ENCODE measurements at places on chromosomes 16 and 17.

GRCh38 chr16:29813644-29814562 lies 1.9 kb downstream of the PRRT2 start:
- peak; percentile 60 for DNase-seq

DNA sequence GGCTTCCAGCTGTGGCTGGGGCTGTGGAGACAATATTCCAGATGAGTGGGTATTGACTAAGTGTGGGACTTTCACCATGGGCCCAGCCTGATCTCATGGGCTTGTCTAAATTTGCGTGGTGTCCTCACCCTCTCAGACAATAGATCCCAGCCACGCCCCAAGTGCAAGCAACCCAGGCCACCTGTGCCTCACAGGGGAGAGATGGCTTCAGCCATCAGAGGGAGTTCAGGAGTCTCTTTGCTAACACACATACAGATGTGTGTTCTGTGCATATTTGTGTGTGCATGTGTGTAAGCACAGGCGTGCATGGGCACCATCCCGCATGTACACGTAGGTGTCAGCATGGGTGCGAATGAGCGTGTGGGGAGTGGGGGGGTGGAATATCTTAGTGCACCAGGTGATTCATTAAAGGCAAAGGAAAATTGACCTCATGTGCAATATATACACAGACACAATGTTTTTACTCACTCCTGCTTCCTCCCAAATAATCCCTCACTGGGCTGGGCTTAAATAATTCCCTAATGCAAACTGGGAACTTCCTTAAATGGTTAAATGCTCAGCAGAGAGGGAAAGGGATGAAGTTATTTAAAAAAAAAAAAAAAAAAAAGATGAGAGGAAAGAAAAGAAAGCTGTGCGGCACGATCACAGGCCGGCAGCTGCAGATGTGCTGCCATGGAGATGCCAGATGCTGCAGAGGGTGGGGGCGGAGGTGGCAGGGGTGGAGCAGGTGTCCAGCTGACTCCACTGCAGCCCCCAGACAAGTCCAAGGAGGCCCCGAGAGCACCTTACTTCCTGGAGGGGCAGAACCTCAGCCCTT lies 24.0 kb upstream of the CDC42EP4 start:
- no peak for DNase-seq

DNA sequence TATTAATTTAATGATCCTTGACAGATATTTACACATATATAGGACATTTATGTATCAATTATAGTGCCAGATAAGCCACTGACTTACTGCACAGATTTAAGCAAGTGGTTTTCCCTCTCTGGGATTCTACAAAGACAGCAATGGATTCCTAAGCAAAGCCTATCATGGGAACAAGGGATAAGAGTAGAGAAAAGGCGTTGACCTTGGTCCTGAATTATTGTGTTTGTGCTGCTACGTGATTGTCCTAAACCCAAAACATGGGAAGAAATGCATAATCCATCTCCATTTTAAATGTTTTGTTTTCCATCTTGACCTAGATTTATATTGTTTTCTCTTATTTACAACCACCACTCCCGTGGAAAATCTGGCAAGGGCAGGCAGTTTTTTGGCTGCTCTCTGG lies 14.0 kb downstream of the SLFN11 start:
- DNase-seq, result no peak

DNA sequence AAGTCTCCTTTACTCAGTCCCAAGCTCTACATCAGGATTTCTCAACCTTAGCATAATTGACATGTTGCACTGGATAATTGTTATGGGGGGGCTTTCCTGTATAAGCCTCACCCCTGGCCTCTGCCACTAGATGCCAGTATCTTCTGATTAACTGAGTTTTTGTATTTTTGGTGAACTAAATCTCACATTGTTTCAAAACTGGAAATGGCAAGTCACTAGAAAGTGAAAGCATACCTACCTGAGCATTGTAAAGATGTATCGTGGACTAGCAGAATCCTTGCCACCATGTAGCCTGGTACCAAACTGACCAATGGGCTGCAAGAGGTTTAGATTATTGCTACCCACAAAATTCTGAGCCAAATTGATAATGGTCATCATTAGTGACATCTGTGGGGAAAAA lies 15.0 kb downstream of the TOP2A start:
- DNase-seq, result no peak

DNA sequence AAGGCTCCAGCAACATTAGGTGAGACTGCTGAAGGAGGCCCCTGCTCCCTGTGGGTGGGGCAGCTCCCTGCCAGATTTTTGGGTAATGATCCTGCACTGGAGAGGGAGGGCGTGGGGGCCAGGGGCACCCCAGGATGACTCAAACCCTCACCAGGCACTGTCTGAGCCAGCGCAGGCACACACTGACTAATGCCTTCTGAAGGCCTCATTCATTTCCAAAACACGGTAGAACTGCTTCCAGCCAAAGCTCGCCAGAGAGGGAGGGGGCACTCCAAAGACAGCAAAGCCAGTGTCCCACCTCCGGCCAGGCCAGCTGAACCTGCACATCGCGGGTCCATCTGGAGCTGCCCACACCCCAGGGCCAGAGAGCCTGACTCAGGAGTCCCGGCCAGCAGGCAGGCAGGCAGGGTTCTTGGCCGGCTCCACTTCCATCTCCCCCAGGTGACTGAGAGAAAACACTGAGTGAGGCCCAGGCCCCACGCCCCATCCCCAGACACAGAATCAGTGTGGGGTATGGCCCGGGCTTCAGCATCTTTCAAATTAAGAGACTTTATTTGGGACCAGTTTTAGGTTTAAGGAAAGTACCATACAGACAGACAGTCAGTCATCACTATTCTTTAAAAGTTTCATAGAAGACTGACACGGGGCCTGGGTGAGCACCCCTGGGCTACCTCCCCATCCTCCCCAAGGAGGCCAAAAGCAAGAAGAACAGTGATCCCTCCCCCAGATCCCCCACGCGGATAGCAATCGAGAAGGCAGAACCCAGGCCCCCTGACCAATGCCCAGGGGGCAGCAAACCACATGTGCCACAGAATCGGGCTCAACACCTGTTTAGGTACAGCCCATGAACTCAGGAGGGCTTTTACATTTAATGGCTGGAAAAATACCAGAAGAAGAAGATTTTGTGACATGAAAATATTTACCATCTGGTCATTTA lies 2.3 kb downstream of the PIEZO1 start:
- no peak for DNase-seq

- peak; percentile 80 for DNase-seq
Observed at GRCh38 chr17:77571155-77571981, 387.1 kb upstream of the TNRC6C start.

DNA sequence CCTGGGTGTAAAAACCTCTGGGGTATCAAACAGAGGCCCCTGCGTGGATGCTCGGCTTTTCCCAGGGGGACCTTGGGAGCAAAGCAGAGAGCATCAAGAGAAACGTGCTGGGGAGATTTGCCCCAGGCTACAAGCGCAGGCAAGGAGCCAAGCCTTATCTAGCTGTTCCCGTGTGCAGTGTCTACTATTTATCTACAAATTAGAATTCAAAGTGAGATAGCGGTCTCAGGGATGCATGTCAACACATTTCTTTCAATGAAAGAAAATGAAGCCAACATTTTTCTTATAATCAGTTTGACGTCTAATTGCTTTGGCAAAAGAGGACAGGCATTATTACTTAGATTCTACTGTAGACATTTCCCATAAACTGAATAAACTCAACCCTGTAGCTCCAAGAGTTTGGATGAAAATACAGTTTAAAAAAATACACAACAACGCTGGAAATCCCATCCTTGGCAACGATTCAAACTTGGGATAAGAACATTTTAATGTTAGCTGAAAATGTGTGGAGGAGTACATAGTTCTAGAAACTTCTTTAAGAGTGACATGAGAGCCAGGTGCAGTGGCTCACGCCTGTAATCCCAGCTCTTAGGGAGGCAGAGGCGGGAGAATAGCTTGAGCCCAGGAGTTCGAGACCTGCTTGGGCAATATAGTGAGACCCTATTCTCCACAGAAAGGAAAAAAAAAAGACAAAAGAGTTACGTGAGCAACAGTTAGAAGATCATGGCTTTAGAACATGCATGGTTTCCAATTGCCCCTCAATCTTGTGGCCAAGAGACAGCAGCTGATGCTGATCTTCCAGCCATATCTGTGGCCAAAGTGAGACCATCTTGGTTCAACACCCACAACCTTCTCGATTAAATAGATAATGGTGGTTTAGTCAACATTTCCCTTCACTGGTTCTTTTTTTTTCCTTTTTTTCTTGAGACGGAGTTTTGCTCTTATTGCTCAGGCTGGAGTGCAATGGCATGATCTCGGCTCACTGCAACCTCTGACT lies 7.2 kb downstream of the SPNS3 start:
- no peak for DNase-seq

DNA sequence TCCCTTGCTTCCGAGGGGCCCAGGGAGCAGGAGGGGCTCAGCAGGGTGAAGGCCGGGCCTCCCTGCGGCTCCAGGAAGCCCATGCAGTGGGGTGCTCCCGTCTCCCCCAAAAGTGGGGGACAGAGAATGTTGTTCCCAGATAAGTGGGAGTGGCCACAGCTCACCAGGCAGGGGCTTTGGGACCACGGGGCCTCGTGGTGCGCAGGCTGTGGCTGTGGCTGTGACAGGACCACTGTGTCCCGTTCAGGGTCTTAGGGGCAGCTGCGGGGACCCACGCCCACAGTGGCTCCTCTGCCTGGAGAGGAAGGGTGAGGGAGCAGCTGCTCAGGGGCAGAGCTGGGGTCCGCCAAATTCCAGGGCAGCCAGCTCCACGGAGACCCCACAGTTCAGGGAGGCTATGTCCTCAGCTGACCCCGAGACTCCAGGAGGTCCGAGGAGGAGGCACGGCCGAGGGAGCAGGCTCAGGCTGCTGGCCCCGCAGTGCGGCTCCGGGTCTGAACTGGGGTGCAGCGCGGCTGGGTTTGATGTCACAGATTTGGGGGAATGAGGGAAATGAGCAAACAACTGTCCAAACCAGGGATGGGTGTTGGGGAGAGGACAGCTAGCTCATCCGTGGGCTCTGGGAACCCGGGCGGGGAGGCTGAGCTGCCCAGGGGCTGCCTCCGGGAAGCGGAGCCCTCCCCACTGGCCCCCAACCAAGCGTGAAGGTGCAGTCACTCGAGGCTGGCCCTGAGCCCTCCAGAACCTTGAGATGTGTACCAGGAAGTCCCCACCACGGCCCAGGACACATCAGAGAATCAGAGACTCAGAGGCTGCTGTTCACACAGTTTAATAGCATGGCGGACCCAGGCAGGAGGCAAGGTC lies 23.4 kb downstream of the TPSD1 start:
- DNase-seq, result no peak

- no peak for DNase-seq
Observed at GRCh38 chr16:11234884-11235702, 20.9 kb downstream of the SOCS1 start.

DNA sequence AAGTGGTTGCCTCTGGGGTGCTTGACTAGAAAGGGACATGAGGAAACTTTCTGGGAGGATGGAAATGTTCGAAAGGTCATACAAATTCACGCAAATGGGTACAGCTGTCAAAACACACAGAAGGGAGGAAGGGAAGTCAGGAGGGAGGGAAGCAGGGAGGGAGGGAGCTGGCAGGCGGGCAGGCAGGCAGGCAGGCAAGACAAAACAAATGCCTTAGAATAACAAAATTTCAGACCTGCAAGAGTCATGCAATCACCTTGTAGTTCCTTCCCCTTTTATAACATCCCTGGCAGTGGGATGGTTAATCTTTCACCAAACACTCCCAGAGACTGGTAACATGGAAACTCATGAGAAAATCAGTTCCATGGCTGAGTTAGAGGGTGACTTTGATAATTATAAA lies 189.2 kb downstream of the STX8 start:
- no peak for DNase-seq

DNA sequence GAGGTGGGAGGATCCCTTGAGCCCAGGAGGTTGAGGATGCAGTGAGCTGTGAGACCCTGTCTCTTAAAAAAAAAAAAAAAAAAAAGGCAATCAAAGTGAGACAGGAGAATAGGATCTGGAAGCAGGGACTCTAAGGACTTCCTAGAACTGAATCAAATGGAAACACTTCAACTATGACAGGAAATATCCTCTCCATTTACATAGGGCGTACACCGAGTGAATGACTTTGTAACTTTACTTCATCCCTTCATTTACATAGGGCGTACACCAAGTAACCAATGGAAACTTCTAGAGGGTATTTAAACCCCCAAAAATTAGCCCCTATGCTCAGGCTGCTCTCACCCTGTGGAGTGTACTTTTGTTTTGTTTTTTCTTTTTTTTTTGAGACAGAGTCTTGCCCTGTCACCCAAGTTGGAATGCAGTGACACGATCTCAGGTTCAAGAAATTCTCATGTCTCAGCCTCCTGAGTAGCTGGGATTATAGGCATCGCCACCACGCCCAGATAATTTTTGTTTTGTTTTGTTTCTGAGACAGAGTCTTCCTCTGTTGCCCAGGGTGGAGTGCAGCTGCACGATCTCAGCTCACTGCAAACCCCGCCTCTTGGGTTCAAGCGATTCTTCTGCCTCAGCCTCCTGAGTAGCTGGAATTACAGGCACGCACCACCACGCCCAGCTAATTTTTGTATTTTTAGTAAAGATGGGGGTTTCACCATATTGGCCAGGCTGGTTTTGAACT lies 9.6 kb upstream of the PRPSAP1 start:
- DNase-seq, result no peak

DNA sequence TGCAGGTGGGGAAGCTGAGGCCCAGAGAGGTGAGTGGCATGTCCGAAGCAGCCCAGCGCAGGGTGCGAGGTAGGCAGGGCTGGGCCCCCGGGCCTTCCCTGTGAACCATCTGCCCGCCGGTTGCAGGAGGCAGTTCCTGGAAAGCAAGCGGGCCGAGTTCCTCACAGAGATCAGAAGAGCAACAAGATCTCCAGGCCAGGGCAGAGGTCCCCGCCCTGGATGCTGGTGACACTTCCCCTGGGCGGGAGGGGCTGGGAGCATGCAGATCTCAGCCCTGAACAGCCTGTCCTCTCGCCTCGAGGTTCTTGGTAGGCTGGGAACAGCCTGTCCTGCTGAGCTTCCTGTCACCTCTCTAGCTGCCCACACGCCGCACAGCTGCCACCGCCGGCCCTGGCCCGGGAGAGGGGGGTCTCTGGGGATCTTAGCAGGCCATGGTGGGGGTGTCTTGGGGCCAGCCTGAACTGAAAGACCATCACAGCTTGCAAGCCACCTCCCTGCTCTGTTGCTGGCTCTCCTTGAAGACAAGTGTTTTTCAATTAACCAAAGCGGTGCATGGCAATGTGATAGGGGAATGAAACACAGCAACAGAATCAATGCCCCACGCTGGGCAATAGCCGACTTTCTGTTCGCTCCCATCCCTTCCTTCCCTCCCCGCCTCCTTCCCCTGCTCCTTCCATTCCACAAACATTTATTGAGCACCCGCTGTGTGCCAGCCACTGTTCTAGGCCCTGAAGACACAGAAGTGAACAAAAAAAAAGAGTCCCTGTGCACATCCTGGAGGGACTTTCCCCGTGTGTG lies 31.7 kb downstream of the SOCS1 start:
- no peak for DNase-seq
